ENCODE measurements at places on chromosomes 16 and 17. TPM values are rescaled to one million over a fixed set of nuclear protein-coding genes. Genes with fewer than 3 reads are reported as not detected.

Gene C17orf78
- not detected for total RNA-seq

Gene HSBP1
- total RNA-seq = 84.5 TPM

Gene P2RX1
- total RNA-seq = 0.13 TPM

Gene MXRA7
- 27.1 TPM for total RNA-seq

Gene KRT33A
- not detected for total RNA-seq

Gene OTOP3
- not detected for total RNA-seq

Gene CUEDC1
- 0.73 TPM for total RNA-seq

GRCh38 chr16:48539485-48540221 is 70.3 kb downstream of the N4BP1 start:
- H3K4me3 ChIP-seq = no peak overlapping the region
- peaks cover 23% of the 10 kb centered on the region for H3K36me3 ChIP-seq

- no peaks in the 10 kb centered on the region for H3K27me3 ChIP-seq
- H3K27ac ChIP-seq = peak overlapping the region; percentile 49
- H3K36me3 ChIP-seq = no peaks in the 10 kb centered on the region
- peak; percentile 59 for DNase-seq
These were observed 114.0 kb downstream of the PRKCB start for GRCh38 chr16:23949630-23950290.

DNA sequence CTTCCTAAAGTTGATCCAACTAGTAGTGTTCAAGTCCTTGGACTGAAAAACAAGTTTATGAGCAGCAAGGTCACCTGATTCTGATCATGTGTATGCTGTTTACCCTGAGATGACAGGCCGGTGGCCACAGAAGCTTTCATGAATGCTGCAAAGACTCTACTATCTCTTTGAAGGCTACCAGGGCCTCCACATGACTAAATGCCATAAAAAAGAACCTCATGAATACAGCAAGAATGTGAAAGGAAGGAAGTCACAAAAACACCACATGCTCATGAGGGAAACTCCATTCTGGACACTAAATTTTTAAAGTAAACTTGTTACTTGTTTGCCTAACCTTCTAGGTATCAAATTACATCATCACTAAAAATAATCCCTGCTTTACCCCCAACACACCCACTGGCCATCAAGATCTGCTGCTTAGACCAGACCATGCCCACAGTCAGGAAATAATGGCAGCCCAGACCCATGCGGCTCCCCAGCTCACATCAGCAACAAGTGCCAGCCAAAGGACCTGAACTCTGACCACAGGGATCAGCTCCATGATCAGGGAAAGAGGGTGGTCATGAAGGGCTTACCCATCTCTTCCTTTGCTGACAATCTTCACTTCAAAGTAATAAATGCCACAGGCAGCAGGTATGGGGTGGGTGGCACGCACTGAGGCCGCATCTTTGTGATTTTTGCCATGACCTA is 1.4 kb downstream of the RANBP10 start:
- H3K4me1 ChIP-seq = peaks cover 51% of the 10 kb centered on the region
- DNase-seq = no peak
- no peaks in the 10 kb centered on the region for H3K27me3 ChIP-seq
- H3K27ac ChIP-seq = no peak overlapping the region
- H3K4me3 ChIP-seq = peak overlapping the region; percentile 85

- no peaks in the 10 kb centered on the region for H3K36me3 ChIP-seq
- no peaks in the 10 kb centered on the region for H3K27me3 ChIP-seq
- DNase-seq = no peak
- no peaks in the 10 kb centered on the region for H3K4me1 ChIP-seq
These were observed 518.6 kb upstream of the WSB1 start for GRCh38 chr17:26775219-26775822.

DNA sequence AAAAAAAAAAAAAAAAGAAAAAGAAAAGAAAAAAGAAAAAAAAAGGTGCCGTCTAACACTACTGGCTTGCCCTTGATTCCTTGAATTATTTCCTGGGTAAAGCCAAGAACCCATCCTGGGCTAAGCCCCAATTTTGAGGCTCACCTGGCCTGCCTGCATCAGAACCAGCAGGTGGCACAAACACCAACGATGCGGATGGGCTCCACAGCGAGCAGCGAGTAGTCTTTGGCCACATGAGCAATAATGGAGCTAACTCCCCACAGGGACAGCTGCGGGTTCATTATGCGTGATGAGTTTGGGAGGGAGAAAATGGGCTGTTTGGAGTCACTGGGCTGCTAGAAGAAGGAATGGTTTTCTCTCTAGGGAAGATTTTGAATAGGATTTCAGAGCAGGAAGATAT is 91.1 kb downstream of the ASIC2 start:
- DNase-seq = no peak
- no peak overlapping the region for H3K4me3 ChIP-seq
- no peak overlapping the region for H3K27ac ChIP-seq
- no peaks in the 10 kb centered on the region for H3K4me1 ChIP-seq
- H3K27me3 ChIP-seq = no peaks in the 10 kb centered on the region

GRCh38 chr16:66735891-66736290 is 15.5 kb downstream of the DYNC1LI2 start:
- no peak overlapping the region for H3K27ac ChIP-seq

- no peak for DNase-seq
- H3K36me3 ChIP-seq = peaks cover 9% of the 10 kb centered on the region
- H3K4me1 ChIP-seq = peaks cover 11% of the 10 kb centered on the region
- no peak overlapping the region for H3K27ac ChIP-seq
These were observed 3.5 kb upstream of the CDC6 start for GRCh38 chr17:40284085-40284713.

DNA sequence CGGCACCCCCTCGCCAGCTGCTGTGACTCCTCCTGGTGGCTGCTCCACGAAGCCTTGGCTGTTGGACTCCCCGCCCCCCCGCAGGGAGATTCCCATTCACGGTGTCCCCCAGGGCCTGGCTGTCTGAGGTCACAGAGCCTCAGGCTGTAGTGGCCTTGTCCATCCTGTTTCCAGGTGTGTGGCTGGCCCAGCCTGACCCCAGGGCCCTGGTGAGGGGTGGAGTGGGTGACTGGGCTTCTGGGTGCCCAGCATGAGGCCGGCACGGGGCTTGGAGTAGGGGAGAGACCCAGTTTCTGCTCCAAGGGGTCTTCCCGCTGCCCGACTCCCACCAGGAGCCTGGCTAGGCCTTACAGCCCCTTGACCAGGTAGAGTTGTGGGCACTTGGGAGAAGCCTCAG is 10.4 kb downstream of the PRSS27 start:
- peaks cover 7% of the 10 kb centered on the region for H3K36me3 ChIP-seq
- no peaks in the 10 kb centered on the region for H3K4me1 ChIP-seq
- no peak overlapping the region for H3K4me3 ChIP-seq
- DNase-seq = no peak
- no peaks in the 10 kb centered on the region for H3K27me3 ChIP-seq

GRCh38 chr16:79468121-79468552 is 132.4 kb downstream of the MAF start:
- no peak overlapping the region for H3K27ac ChIP-seq
- no peak overlapping the region for H3K4me3 ChIP-seq
- H3K27me3 ChIP-seq = no peaks in the 10 kb centered on the region
- no peak for DNase-seq

DNA sequence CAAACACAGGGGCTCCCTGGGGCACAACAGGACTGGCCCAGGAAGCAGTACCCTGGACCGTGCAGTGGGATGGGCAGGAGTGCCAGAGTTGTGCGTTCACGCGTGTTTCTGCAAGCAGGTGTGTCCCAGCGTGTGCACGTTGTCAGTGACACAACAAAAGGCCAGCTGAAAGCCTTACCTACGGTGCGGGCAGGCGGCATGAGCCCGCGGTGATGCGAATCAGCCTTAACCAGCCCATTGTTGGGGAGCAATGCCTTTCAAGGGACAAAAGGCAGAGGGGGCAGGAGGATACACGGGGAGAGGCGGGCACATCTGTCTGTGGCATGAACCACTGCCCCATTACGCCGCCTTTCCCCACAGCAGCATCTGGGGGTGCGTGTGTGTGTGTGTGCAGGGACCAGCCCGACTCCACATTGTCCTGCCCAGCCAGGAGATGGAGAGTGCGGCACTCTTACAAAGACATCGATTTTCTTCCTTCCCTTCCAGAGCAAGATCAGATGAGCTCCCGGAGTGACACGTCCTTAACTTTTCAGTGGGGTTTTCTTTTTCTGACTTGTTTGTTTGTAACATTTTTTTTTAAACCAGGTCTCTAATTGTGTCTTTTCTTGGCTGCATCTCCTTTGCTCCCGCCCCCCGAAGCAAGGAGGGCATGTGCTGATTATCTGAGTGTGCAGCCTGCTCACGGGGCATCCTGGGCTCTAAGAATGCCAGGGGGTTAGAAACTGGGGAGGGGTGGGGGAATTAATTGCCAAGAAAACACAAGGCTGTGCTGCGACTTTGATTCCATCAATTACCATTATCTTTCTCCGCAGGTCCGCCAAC is 158.1 kb downstream of the ZNF423 start:
- H3K27ac ChIP-seq = no peak overlapping the region
- no peaks in the 10 kb centered on the region for H3K4me1 ChIP-seq
- no peaks in the 10 kb centered on the region for H3K27me3 ChIP-seq
- no peak for DNase-seq

GRCh38 chr17:10648381-10648780 is 8.7 kb downstream of the MYH3 start:
- H3K27me3 ChIP-seq = no peaks in the 10 kb centered on the region
- no peaks in the 10 kb centered on the region for H3K36me3 ChIP-seq
- peaks cover under 1% of the 10 kb centered on the region for H3K4me1 ChIP-seq
- H3K27ac ChIP-seq = no peak overlapping the region
- DNase-seq = no peak

DNA sequence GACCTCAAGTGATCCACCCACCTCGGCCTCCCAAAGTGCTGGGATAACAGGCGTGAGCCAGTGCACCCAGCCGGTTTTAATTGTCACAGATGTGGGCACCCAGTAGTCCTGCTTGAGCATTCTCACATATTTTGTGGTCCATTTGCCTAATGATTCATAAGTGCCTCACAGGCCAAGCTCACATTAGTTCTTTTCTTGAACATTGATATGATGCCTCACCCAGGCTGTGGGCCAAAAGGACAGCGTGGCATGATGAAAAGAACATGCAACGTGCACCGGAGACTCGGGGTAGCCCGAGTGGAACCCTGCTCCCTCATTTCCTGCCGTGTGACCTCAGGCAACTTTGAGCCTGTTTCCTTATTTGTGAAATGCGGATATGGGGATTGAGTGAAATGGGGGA is 181.9 kb downstream of the SNX29 start:
- no peak for DNase-seq
- H3K4me1 ChIP-seq = no peaks in the 10 kb centered on the region
- no peak overlapping the region for H3K4me3 ChIP-seq
- no peaks in the 10 kb centered on the region for H3K27me3 ChIP-seq

DNA sequence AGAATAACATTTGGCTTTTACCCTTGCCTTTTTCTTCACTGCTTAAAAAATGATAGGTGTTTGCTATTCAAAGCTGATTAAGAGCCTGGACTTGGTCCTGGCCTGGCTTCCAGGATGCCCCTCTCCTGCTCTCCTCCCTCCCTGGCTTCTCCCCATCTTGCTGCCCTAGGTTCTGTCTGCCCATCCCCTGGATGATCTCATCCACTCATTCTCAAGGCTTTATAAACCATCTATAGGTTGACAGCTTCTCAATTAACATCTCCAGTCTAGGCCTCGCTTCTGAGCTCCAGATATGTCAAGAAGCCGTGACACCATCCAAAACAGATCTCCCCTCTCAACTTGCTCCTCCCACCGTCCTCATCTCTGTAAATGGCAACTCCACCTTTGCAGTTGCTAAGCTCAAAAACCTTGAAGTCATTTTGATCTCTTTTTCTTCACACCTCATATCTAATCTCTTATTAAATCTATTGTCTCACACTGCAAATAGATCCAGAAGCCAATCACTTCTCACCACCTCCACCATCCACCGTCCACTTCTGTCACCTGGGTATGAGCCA is 8.7 kb downstream of the ZNF771 start:
- H3K4me3 ChIP-seq = no peak overlapping the region
- no peak overlapping the region for H3K27ac ChIP-seq
- no peaks in the 10 kb centered on the region for H3K36me3 ChIP-seq
- H3K4me1 ChIP-seq = peaks cover 11% of the 10 kb centered on the region
